ENCODE measurements at places on chromosomes 13 and 19. TPM values are rescaled to one million over a fixed set of nuclear protein-coding genes. Genes with fewer than 3 reads are reported as not detected.

- no peak overlapping the region for H3K27ac ChIP-seq
- H3K4me1 ChIP-seq = peaks cover 29% of the 10 kb centered on the region
- no peak for DNase-seq
- H3K36me3 ChIP-seq = no peaks in the 10 kb centered on the region
- no peak overlapping the region for H3K4me3 ChIP-seq
- H3K27me3 ChIP-seq = no peaks in the 10 kb centered on the region
Measured at GRCh38 chr13:50518131-50518530, 325.4 kb downstream of the DLEU7 start.

GRCh38 chr13:48493851-48494250 is 39.0 kb downstream of the RCBTB2 start:
- no peak overlapping the region for H3K27ac ChIP-seq
- no peaks in the 10 kb centered on the region for H3K27me3 ChIP-seq
- no peaks in the 10 kb centered on the region for H3K36me3 ChIP-seq

GRCh38 chr19:6209233-6209632 is 70.5 kb downstream of the MLLT1 start:
- no peaks in the 10 kb centered on the region for H3K4me1 ChIP-seq
- no peak overlapping the region for H3K4me3 ChIP-seq
- no peak for DNase-seq
- peaks cover 15% of the 10 kb centered on the region for H3K36me3 ChIP-seq
- no peak overlapping the region for H3K27ac ChIP-seq
- no peaks in the 10 kb centered on the region for H3K27me3 ChIP-seq

DNA sequence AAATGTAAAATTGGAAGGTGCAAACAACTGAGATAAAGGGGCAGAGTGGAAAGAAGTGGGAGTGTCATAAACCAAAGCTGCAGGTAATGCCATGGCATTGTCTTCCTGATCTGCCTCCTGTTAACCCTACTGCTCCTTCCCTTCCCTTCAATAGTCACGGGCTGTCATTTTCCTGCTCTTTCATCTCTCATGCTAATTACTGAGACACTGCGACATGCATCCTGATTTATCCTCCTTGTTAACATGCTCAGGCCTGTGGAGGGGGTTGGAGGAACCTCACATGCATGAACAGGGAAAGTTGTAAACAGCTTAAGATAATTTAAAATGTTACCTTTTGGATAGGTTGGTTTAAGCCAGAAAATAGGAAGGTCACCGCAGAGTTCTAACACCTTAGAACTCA is 27.2 kb downstream of the CNMD start:
- H3K4me3 ChIP-seq = no peak overlapping the region
- H3K36me3 ChIP-seq = no peaks in the 10 kb centered on the region
- H3K4me1 ChIP-seq = no peaks in the 10 kb centered on the region
- no peaks in the 10 kb centered on the region for H3K27me3 ChIP-seq
- no peak for DNase-seq

DNA sequence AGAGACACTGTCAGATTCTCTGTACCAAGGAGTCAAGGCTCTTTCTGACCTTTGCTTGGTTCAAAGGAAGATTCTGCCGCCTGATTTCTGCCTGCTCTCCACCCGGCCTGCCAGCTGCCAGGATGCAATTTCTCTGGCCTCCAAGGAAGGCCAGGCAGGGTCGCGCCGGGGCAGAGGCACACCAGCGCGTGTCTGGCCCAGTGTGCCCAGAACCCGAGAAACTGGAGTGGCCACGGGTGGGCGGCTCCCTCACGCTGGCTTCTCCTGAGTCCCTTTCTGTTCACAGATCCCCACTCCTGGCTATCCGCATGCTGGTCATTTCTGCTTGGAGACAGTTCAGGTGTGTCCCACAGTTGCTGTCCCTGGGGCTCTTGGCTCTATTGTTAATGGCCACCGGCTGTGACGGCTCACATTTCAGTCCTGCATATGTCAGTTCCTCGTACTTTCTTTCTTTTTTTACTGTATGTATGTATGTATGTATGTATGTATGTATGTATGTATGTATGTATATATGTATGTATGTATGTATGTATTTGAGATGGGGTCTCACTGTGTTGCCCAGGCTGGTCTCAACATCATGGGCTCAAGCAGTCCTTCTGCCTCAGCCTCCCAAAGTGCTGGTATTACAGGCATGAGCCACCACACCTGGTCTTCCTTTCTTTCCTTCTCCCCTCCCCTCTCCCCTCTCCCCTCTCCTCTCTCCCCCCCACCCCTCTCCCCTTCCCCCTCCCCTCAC is 16.9 kb downstream of the TMPRSS9 start:
- no peaks in the 10 kb centered on the region for H3K4me1 ChIP-seq
- H3K4me3 ChIP-seq = no peak overlapping the region
- H3K27ac ChIP-seq = no peak overlapping the region
- DNase-seq = no peak
- H3K27me3 ChIP-seq = no peaks in the 10 kb centered on the region

The NR2C2AP gene
- total RNA-seq = 6.5 TPM

The KLK14 gene
- not detected for total RNA-seq

GRCh38 chr13:95003019-95003813 is 290.9 kb upstream of the SOX21 start:
- no peaks in the 10 kb centered on the region for H3K27me3 ChIP-seq
- DNase-seq = no peak
- H3K4me3 ChIP-seq = peak overlapping the region; percentile 31
- no peaks in the 10 kb centered on the region for H3K4me1 ChIP-seq

The KLK15 gene
- not detected for total RNA-seq

The SHISA7 gene
- total RNA-seq = not detected

The BRME1 gene
- not detected for total RNA-seq

DNA sequence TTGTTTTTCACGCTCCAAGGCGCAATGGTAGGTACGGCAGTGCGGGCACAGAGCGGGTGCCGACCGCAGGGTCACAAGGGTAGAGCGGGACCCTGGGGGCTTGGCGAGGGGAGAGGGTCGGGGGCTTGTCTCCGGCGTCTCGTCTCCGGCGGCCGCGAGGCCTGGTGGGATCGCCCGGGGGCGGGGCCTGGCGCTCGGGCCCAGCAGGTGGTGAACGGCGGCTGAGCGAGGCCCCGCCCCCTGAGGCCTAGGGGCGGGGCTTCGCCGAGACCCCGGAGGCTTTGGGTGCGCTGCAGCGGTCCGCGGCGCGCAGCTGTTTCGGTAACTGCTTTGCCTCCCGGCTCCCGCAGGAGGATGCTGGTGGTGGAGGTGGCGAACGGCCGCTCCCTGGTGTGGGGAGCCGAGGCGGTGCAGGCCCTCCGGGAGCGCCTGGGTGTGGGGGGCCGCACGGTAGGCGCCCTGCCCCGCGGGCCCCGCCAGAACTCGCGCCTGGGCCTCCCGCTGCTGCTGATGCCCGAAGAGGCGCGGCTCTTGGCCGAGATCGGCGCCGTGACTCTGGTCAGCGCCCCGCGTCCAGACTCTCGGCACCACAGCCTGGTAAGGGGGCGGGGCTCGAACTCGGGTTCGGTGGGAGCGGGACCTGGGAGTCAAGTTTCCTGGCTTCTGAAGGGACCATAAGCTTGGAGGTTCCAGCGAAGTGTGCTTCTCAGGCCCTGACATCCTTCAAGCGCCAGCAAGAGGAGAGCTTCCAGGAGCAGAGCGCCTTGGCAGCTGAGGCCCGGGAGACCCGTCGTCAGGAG is at the start of gene TSEN34:
Gene TSEN34 (plus strand): TSS at position 298 of the 800 bp plus-strand sequence. CDS start 57 bp downstream, at position 355.
- peaks cover 28% of the 10 kb centered on the region for H3K4me1 ChIP-seq
- peak within 1 kb of the TSS; percentile 99 for H3K27ac ChIP-seq
- H3K27me3 ChIP-seq = no peaks in the 10 kb centered on the region
- peak within 1 kb of the TSS; percentile 85 for H3K4me3 ChIP-seq
- no peak for DNase-seq

The ZIK1 gene
- 29.2 TPM for total RNA-seq

GRCh38 chr13:113466383-113466782 is 13.1 kb upstream of the ADPRHL1 start:
- no peaks in the 10 kb centered on the region for H3K4me1 ChIP-seq
- peaks cover 5% of the 10 kb centered on the region for H3K36me3 ChIP-seq
- DNase-seq = no peak
- H3K27ac ChIP-seq = no peak overlapping the region
- H3K27me3 ChIP-seq = no peaks in the 10 kb centered on the region
